ENCODE measurements at places on chromosomes 7 and 10.

- DNase-seq = no peak
Observed at GRCh38 chr10:24951201-24952142, 934 bp downstream of the PRTFDC1 start.

DNA sequence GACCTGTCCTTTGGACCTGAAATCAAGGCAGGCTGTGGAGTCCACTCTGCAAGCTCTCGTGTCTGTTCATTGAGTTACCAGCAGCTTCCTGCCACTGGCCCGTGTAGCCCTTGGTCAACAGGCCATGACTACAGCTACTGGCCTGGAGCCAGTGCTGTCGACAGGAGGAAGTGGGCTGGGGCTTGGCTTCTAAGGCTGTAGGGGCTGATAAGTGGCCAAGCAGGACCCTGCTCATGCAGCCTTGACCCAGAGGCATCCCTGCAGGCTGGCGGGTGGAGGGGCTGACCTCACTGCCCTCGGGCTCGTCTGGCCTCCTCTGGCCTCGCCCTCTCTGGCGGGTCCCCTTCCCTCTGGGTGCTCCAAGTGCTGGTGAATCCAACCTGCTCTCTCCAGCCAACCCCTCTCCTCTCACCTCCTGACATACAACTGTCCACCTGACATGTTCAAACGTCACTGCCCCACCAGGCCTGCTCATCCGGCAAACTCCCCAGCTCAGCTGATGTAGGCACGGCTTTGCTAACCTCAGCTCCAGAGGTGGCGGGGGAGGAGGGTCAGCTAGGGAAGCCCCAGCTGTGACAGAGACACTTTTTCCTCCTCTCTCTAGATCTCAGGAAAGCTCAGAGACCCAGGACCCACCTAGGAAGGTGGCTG, 188.6 kb upstream of the LYZL2 start:
- DNase-seq = no peak

DNA sequence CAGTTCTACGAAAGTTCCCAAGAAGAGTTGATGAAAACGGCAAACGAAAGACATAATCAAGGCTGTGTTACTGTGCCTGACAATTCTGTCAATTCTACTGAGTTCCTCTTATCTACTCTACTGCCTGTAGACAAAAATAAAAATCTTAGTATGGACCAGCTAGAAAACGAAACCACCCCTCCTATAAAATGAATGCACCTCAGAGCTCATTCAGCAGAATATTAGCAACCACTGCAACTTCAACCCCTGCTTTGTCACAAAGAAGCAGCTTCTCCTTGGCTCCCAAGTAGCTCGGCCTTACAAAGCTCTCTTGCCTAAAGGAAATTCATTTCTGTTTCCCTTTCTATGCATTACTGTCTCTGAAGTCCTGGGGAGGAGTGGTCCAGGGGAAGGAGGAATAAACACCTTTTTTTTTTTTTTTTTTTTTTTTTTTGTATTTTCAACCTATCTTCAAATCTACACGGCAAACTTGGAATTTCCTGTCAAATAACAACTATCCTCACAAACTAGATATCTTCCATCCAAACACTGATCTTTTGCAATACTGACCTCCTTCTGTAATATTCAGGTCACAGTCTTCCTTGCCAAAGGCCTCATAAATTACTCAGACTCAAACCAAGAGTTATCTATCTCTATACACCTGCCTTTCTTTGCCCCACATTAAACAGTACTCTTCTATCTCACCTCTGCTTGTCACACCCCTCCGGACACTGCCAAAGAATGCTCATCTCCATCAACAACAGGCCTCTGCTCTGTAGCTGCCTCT, 74.3 kb downstream of the GLI3 start:
- DNase-seq = no peak

DNA sequence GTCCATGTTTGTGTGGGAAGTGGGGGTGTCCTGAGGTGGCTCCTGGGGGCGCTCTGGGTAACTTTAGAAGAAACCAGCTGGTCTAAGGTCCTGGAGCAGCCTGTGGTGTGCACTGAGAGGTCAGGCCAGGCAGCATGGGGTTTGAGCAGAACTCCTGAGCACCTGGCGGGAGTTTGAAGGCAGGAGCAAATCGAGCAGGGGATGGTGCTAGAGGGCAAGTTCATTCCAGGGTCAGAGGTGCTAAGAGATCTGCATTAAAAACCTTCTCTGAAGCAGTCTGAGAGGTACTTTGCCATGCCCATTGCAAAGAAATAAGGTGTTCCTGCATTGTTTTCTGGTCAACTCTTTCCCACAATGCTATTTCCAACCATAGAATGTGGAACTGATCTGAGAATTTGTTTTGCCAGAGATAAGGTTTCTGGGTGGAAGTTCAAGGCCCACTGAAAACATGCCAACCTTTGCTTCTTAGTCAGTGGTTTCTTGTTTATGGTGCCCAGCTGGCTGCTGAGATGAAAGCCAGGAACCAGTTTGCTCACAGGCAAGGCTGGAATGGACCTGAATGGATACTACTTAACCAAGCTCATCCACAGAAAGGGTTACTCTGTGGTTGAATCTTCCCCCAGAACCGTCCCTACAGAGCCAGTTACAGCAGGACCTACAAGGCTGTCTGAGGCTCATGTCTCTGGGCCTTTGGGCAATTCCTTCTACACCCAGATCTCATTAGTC, 136.3 kb upstream of the TMEM72 start:
- no peak for DNase-seq

GRCh38 chr10:57706016-57706415, 561.7 kb downstream of the IPMK start:
- no peak for DNase-seq

GRCh38 chr7:18685971-18686370, 190.4 kb downstream of the HDAC9 start:
- DNase-seq = no peak

DNA sequence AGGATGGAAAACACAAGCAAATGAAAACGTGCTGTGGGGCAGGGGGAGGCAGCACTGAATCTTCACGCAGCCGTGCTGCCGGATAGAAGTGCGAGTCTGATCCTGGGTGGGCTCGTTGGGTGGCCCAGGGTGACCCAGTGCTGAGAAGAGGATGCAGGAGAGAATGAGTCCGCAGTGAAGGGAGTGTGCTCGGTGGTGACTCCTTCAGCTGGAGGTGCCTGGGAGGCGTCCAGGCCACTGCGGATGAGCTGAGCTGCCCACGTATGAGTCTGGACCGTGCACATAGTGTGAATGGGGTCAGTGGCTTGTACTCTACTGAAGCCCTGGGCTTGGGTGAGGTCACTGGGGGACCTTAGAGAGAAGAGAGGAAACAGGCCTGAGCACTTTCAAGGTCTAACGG, 190.0 kb upstream of the MGMT start:
- no peak for DNase-seq

- DNase-seq = peak; percentile 45
Observed at GRCh38 chr7:136528329-136528728, 340.1 kb upstream of the CHRM2 start.
